ENCODE measurements at places on chromosomes 2 and 18. TPM values are rescaled to one million over a fixed set of nuclear protein-coding genes. Genes with fewer than 3 reads are reported as not detected.

DNA sequence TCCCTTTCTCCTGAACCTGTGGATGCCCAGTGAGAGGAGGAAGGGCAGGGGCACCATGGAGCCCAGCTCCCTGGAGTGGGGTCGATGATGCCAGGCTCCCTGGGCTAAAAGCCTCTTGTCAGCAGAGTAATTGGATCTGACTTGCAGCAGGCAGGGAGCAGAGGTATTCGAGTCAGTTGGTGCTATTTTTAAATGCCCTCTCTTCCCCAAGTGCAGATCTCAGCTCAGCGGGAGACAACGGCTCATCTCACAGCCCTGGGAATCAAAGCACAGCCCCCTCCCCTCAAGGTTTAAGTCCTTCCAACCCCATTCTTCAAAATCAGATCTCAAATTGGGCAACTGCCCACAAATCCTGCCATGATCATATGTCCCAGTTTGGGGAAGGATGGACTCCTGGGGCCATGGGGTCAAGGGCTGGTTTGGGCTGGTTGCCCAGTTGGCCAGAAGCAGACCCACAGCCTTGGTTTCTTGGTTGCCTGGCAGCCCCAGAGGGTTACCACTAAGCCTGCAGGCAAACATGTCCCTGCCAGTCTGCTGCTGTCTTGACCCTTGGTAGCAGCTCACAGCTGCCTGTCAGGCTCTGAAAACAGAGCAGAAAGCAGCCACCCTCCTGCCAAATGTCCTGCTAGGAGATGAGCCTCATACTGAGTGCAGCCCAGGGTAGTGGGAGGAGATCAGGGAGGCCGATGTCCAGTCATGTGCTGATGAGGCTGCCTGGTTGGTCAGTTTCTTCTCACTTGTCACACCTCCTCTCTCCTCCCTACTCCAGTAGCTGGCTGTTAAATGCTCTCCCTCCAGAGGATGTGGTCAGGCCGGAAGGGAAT is 244.9 kb downstream of the LOXHD1 start:
- no peaks in the 10 kb centered on the region for H3K4me1 ChIP-seq
- H3K4me3 ChIP-seq, result no peak overlapping the region

Gene RETREG2
- total RNA-seq, result 44.1 TPM

GRCh38 chr18:6222271-6222670 is 192.4 kb downstream of the L3MBTL4 start:
- peaks cover 2% of the 10 kb centered on the region for H3K27me3 ChIP-seq
- no peak for DNase-seq
- H3K36me3 ChIP-seq, result no peaks in the 10 kb centered on the region
- H3K4me1 ChIP-seq, result no peaks in the 10 kb centered on the region
- no peak overlapping the region for H3K4me3 ChIP-seq
- H3K27ac ChIP-seq, result no peak overlapping the region

- H3K27me3 ChIP-seq, result peaks cover 13% of the 10 kb centered on the region
- H3K4me1 ChIP-seq, result peaks cover 5% of the 10 kb centered on the region
- H3K4me3 ChIP-seq, result no peak overlapping the region
Observed at GRCh38 chr2:39913648-39914461, 134.8 kb upstream of the THUMPD2 start.

DNA sequence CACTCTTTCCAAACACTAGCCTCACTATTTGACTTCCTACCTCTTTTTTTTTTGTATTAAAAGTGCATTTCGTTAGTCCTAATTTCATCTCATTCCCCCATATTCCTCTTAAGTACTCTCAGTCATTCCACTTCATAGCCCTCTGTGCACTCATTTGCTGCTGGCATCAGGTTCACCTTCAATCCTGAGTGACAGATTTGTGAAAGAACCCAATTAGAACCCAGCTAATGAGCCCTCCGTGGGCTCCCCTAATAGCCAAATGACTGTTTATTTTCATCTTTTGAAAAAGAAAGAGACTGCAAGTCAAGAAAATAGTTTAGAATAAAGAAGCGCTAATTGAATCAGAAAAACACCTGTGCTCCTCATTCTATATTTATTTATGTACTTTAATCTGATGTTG is 512.1 kb upstream of the LRATD1 start:
- H3K4me1 ChIP-seq, result no peaks in the 10 kb centered on the region
- no peak overlapping the region for H3K27ac ChIP-seq
- H3K36me3 ChIP-seq, result no peaks in the 10 kb centered on the region
- H3K27me3 ChIP-seq, result no peaks in the 10 kb centered on the region

DNA sequence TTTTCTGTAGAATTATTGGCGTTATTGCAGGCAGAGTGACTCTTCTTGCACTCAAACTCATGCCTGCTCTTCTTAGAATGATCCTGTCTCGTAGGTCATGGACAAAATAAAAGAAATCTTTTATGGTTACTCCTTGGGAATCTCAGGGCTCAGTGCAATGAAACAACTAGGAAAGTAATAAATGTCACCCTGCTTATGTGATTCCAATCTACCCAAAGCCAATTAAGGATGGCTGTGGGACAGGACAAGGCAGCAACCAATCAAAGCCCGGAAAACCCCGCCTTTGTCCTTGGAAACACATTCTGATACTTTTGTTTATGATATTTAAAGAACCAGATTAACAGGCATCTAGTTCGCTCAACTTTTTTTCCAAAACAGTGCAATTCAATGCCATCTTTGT is 53.0 kb downstream of the GRB14 start:
- no peaks in the 10 kb centered on the region for H3K36me3 ChIP-seq
- no peaks in the 10 kb centered on the region for H3K27me3 ChIP-seq
- DNase-seq, result no peak
- no peak overlapping the region for H3K27ac ChIP-seq
- no peak overlapping the region for H3K4me3 ChIP-seq
- H3K4me1 ChIP-seq, result no peaks in the 10 kb centered on the region

DNA sequence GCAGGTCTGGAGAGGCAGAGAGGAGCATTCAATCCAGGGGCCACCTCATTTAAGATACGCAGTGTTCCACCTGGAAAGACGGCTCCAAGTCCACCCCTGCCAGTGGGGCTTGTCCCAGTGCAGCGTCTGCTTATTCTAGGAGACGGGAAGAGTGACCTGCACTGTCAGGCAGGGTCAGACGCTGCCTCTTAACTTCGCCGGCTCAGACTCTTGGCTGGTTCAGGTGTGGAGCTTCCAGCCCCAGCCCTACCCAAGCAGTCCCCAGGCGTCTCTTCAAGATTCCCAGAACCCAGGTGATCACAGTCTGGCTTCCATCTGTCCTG is 208.5 kb downstream of the TFCP2L1 start:
- H3K36me3 ChIP-seq, result no peaks in the 10 kb centered on the region
- H3K4me1 ChIP-seq, result no peaks in the 10 kb centered on the region
- DNase-seq, result no peak

DNA sequence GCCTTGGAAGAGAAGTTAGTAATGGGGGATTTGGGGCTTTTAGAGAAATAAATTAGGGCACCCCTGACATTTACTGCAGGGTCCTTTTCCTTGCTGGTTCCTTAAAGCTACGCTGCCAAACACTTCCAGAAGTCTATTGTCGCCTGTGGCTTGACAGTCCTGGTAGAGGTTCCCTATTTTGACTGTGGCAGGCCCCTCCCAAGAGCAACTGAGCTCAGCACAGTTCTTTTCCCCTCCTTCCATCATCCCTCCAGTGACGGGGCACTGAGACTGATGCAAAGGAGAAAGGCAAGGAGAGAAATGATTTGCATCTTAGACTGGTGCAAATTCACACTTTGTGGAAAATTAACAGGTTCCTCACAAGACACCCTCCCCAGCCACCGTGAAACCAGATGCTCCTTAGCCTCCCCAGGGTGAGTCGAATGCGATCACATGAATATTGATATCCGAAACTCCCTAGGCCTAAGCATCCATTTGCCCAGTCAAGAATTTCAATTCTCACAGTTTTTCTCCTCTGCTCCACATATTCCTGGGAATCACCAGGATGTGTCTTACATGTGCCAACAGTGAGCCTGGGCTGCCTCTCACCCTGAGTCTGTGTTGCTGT is 45.4 kb downstream of the RABL2A start:
- H3K27ac ChIP-seq, result no peak overlapping the region
- H3K4me3 ChIP-seq, result no peak overlapping the region
- no peaks in the 10 kb centered on the region for H3K36me3 ChIP-seq

Gene CYP27C1
- not detected for total RNA-seq

DNA sequence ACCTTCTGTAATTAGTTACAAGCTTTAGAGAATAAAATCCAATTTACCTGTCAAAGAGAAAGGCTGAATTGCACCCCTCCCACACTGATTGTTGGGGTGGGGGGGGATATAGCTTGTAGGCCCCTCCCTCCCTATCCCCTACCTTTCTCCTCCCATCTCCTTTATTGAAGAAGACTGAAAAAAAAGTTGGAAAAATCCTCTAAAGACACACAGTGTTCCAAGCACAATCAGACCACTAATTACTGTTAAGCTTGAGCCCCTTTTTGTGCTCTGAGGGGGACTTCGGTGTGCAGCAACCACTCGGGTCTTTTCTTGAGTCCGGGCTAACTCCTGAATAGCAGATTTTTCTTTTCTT is 43.0 kb upstream of the FZD5 start:
- H3K4me1 ChIP-seq, result no peaks in the 10 kb centered on the region
- H3K4me3 ChIP-seq, result no peak overlapping the region
- no peak for DNase-seq
- no peak overlapping the region for H3K27ac ChIP-seq
- no peaks in the 10 kb centered on the region for H3K27me3 ChIP-seq

Gene TSPYL6
- total RNA-seq, result not detected

- no peak for DNase-seq
- peak overlapping the region; percentile 21 for H3K27ac ChIP-seq
- peaks cover 41% of the 10 kb centered on the region for H3K4me1 ChIP-seq
Observed at GRCh38 chr18:58534535-58535301, 94.2 kb downstream of the ALPK2 start.

Gene KCNIP3
- not detected for total RNA-seq

DNA sequence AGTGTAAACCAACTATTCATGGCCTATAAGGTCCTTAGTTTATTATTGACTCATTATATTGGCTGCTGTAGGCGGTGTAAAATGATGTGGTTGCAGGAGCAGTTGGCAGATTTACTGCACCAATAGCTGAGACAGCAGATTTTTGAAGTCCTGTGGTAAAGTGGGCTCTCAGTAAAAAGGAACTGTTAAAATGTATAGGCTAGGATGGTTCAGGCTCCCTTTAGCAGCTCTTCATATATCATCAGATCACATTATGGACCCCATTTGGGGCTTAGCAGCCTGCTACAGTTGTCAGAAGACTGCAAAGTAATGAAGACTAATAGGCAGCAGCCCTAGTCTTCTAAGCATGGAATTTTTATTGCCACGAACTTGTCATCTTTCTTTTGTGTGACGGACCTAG is 27.8 kb downstream of the MTX2 start:
- H3K36me3 ChIP-seq, result peaks cover 7% of the 10 kb centered on the region
- H3K27ac ChIP-seq, result no peak overlapping the region
- H3K27me3 ChIP-seq, result no peaks in the 10 kb centered on the region
- H3K4me3 ChIP-seq, result no peak overlapping the region
- H3K4me1 ChIP-seq, result peaks cover 4% of the 10 kb centered on the region

GRCh38 chr18:8990276-8991031 is 112.0 kb upstream of the NDUFV2 start:
- no peak for DNase-seq
- H3K27ac ChIP-seq, result no peak overlapping the region
- no peaks in the 10 kb centered on the region for H3K4me1 ChIP-seq
- peaks cover 8% of the 10 kb centered on the region for H3K27me3 ChIP-seq
- H3K4me3 ChIP-seq, result no peak overlapping the region

GRCh38 chr18:33577685-33578517 is at the start of gene ASXL3:
Gene ASXL3, plus strand, starts transcription at chr18:33578219. Its CDS starts 413 bp downstream, at chr18:33578632.
- H3K27ac ChIP-seq, result no peak within 1 kb of the TSS
- no peaks in the 10 kb centered on the region for H3K36me3 ChIP-seq
- no peak for DNase-seq

- no peaks in the 10 kb centered on the region for H3K27me3 ChIP-seq
- no peak overlapping the region for H3K4me3 ChIP-seq
- DNase-seq, result peak; percentile 39
- H3K27ac ChIP-seq, result peak overlapping the region; percentile 68
- H3K4me1 ChIP-seq, result peaks cover 62% of the 10 kb centered on the region
- peaks cover 11% of the 10 kb centered on the region for H3K36me3 ChIP-seq
Observed at GRCh38 chr2:233400961-233401360, 46.7 kb downstream of the DGKD start.

Data from activated naive CD4-positive, alpha-beta T cell treated with anti-CD3 and anti-CD28 coated beads for 36 hours (primary cell).